Sigmoid colon (tissue), 7 donors: ENCODE measurements at places on chromosomes 13 and 19. TPM values are rescaled to one million over a fixed set of nuclear protein-coding genes. Genes with fewer than 3 reads are reported as not detected.

MEDAG gene
- total RNA-seq: 14.3 TPM

DNA sequence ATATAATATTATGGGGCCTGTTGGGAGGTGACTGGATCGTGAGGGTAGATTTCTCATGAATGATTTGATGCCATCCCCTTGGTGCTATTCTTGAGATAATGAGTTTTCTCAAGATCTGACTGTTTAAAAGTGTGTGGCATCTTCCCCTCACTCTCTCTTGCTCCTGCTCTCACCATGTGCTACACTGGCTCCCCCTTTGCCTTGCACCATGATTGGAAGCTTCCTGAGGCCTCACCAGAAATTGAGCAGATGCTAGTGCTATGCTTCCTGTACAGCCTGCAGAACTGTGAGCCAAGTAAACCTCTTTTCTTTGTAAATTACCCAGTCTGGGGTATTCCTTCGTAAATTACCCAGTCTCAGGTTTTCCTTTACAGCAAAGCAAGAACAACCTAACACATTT, 1.8 kb upstream of the ZNF599 start:
- DNase-seq: no peak

GRCh38 chr13:96810104-96810503, 184.2 kb downstream of the OXGR1 start:
- no peak for DNase-seq

SLC7A10 gene
- 1.1 TPM for total RNA-seq

- no peak for DNase-seq
Measured at GRCh38 chr13:99354371-99354951, 47.3 kb upstream of the GPR183 start.
